ENCODE measurements at places on chromosomes 5 and 9. TPM values are rescaled to one million over a fixed set of nuclear protein-coding genes. Genes with fewer than 3 reads are reported as not detected.

The MARCOL gene
- not detected for total RNA-seq

The NIM1K gene
- 0.26 TPM for total RNA-seq

The HMCN2 gene
- 1.6 TPM for total RNA-seq

The ENHO gene
- total RNA-seq, result not detected

The MARCHF11 gene
- not detected for total RNA-seq

The OTP gene
- not detected for total RNA-seq

The PRKAA1 gene
- total RNA-seq, result 155 TPM

The MLLT3 gene
- 21.6 TPM for total RNA-seq

The SMU1 gene
- 12.6 TPM for total RNA-seq

The SIT1 gene
- total RNA-seq, result not detected

The TMEM174 gene
- not detected for total RNA-seq

The TBCA gene
- total RNA-seq, result 179 TPM

The PLPP7 gene
- total RNA-seq, result not detected

The TXNDC8 gene
- not detected for total RNA-seq

The PJA2 gene
- total RNA-seq, result 29.9 TPM

The ITGA1 gene
- 3.0 TPM for total RNA-seq

The MAP1B gene
- total RNA-seq, result 163 TPM

The EPB41L4B gene
- total RNA-seq, result 5.0 TPM

The TRPM6 gene
- 0.09 TPM for total RNA-seq

The TAF7 gene
- 56.1 TPM for total RNA-seq

The RLN2 gene
- 2.9 TPM for total RNA-seq

The UNC13B gene
- total RNA-seq, result not detected

The SLC25A25 gene
- 11.7 TPM for total RNA-seq

The B4GALT1 gene
- total RNA-seq, result 75.6 TPM

The FCN1 gene
- not detected for total RNA-seq

The ZNF658 gene
- total RNA-seq, result 4.1 TPM

The C9orf50 gene
- total RNA-seq, result not detected

The ECM2 gene
- 3.1 TPM for total RNA-seq

The SLC45A2 gene
- total RNA-seq, result 0.33 TPM

The WDR5 gene
- total RNA-seq, result 54.9 TPM

The FST gene
- total RNA-seq, result 0.63 TPM

The TAF11L10 gene
- not detected for total RNA-seq

The GHR gene
- not detected for total RNA-seq

The THBS4 gene
- 8.1 TPM for total RNA-seq

The KIF27 gene
- total RNA-seq, result 13.3 TPM

The BTNL9 gene
- total RNA-seq, result not detected

The SPINK7 gene
- not detected for total RNA-seq

The DRD1 gene
- not detected for total RNA-seq

The HK3 gene
- not detected for total RNA-seq

The QRFP gene
- total RNA-seq, result not detected

The TICAM2 gene
- total RNA-seq, result 1.8 TPM

The PCDH1 gene
- total RNA-seq, result 101 TPM

The PHYHD1 gene
- 4.2 TPM for total RNA-seq

The ZCCHC7 gene
- total RNA-seq, result 14.1 TPM

The SLC36A3 gene
- not detected for total RNA-seq

The S100Z gene
- total RNA-seq, result not detected

The UGT3A1 gene
- not detected for total RNA-seq

The TERT gene
- total RNA-seq, result 2.2 TPM

The ACSL6 gene
- total RNA-seq, result not detected

The RBM22 gene
- total RNA-seq, result 57.3 TPM

The IGFBPL1 gene
- total RNA-seq, result not detected

The GRIN1 gene
- not detected for total RNA-seq

The PITX1 gene
- total RNA-seq, result 27.8 TPM

The LHX2 gene
- 1.4 TPM for total RNA-seq

The F2RL2 gene
- total RNA-seq, result 3.5 TPM

The DHX29 gene
- total RNA-seq, result 11.1 TPM

The LRRC14B gene
- total RNA-seq, result not detected

The TRMT10B gene
- 8.8 TPM for total RNA-seq

The GAS1 gene
- total RNA-seq, result not detected

Measured in PC-9 (cell line).